T-helper 1 cell (primary cell): ENCODE measurements at places on chromosomes 11 and 22.

DNA sequence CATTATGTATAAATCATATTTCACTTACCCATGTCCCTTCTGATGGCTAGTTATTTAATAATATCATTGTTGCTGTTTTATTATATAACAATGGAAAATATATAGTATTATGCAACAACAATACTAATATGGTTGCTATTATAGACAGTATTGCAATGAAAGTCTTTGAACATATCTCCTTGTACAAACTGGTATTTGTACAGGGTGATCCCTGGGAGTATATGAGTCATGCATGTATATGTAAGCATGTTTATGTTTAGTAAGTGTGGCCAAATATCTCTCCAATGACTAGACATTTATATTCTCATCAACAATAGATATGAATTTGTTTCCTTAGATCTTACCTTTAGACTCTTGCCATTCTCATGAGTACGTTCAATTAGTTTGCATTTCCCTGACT lies 55.9 kb downstream of the KCNC1 start:
- no peak for DNase-seq

DNA sequence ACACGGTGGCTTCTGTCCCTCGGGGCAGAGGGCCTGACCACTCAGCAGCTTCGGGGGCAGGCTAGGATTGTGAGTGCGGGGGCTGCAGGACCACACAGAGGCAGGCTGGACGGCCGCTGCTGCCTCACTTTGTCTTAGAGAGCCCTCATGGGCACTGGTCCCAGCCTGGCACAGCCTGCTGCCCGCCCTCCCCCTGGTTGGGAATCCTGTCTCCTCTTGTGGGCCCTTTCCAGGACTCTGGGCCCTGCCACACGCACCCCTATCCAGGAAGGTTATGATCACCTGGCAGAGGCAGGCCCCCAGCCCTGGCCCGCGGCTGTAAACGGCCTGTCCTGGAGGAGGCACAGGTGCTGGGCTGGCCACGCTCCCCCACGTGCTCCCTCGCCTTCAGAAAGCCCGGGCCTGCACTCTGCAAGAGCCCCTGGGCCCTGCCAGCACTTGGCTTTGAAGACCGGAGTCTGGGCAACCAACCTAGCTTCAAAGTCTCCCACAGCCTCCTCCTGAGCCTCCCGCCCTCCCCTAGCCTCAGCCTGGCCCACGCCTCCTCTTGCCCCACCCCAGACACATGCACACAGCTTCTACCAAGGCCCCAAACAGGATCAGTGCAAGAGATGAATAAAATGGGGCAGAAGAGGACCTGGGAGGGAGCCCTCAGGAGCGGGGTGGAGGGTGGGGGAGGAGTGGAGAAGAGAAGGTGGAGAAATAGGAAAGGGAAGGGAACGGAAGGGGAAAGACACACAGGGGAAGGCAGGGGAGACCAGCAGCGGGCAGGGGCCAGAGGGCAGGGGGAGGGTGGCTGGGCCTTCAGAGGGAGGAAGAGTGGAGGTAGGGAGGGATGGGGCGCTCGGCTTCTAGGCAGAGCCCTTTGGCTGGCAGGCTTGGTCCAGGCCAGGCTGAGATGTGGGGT lies 31.0 kb downstream of the SYT7 start:
- no peak for DNase-seq

- DNase-seq, result no peak
These were observed 48.5 kb upstream of the SLC35C1 start for GRCh38 chr11:45756384-45757010.

- DNase-seq, result no peak
These were observed 111.8 kb downstream of the OSBP2 start for GRCh38 chr22:30806391-30806861.

DNA sequence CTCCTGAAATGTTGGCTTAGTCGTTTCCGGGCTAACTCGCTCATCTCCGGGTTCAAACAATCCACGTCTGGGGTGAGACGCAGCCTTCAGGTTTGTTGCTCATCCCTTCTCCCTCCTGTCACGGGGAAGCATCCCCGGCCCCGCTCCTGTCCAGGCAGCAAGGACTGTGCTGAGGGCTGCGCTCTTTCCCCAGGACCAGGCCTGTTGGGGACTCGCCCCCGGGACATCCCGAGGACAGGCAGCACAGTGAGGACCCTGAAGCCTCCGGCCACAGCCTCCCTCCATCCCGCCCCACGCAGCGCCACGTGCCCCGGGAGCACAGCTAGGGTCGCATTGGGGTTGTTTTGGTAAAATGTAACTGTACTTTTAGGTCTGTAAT lies 252.0 kb downstream of the BRD1 start:
- DNase-seq, result no peak

GRCh38 chr11:10413268-10413667 lies 41.8 kb upstream of the AMPD3 start:
- DNase-seq, result peak; percentile 70

- DNase-seq, result no peak
These were observed 26.3 kb downstream of the RTN4R start for GRCh38 chr22:20241579-20242392.

GRCh38 chr11:75502138-75502537 lies 23.6 kb downstream of the GDPD5 start:
- DNase-seq, result no peak

- no peak for DNase-seq
These were observed 12.5 kb downstream of the SLC6A5 start for GRCh38 chr11:20611892-20612291.

- DNase-seq, result no peak
These were observed 280.8 kb upstream of the CCDC90B start for GRCh38 chr11:83566950-83567349.

GRCh38 chr22:22368516-22368915 lies 123.9 kb downstream of the VPREB1 start:
- no peak for DNase-seq

GRCh38 chr11:108697872-108698473 lies 33.1 kb downstream of the DDX10 start:
- DNase-seq, result peak; percentile 9

DNA sequence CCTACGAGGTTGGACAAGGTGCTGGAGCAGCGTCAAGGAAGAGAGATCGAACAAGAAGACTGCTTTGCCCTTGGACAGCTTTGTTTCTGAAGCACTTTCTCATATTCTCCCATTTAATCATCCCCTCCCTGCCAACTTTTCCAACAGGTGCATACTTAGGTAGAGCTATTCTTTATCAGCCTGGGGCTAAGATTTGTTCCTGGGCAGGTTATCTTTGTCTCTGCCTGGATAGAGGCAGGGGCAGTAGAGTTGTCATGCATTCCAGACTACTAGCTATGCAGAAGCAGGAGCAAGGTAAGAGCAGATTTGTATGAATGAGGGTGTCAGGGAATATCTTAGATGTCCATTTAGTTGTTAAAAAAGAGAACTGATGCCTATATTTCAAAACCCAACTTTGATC lies 82.3 kb downstream of the PTPRJ start:
- DNase-seq, result no peak

DNA sequence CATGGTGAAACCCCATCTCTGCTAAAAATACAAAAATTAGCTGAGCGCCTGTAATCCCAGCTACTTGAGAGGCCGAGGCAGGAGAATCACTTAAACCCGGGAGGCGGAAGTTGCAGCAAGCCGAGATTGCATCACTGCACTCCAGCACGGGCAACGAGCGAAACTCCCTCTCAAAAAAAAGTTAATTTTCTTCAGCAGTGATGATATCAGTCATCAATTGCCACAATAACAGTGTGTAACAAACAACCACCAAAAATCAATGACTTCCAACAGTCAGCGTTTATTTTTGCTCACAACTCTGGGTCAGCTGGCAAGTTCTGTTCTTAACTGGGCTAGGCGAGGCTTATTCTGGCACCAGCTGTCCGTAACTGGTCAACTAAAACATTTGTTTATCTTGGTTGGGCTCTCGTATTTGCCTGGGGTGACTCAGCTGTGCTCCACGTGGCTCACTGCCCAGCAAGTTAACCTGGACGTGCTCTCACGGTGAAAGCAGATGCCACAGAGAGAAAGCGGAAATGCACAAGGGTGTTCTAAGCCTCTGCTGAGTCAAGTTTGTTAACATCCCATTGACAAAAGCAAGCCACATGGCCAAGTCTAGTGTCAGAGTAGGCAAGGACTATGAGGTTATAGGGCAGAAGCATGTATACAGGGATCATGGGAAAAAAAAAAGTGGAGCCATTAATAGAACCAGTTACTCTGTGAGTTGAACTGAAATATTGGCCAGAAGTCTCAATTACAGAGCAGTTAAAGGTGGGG lies 52.1 kb downstream of the LHFPL7 start:
- no peak for DNase-seq

DNA sequence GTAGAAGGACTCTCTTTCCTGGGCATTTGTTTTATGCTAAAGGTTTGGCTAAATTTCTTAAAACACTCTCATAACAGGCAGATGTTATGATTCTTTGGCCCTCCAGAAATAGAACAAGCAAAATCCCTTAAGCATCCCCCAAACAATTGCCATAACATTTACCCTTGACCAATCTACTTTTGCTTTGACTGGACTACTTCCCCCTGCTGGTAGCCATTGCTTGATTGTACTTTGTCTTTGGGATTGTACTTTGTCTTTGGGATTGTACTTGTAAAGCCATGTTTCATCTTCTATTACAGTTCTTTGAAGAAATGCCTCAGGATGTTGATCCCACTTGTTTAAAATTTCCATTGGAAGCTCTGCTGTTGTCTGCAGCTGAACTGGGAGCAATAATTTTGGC lies 53.3 kb upstream of the GLYAT start:
- DNase-seq, result no peak
